Renal pelvis (tissue), 12 donors: ENCODE measurements at places on chromosomes 5 and 9. TPM values are rescaled to one million over a fixed set of nuclear protein-coding genes. Genes with fewer than 3 reads are reported as not detected.
A peak's percentile ranks its signal among the peaks of the same experiment; 100 is the strongest.

GRCh38 chr9:96721303-96721702, 56.6 kb downstream of the ZNF510 start:
- DNase-seq: no peak

GRCh38 chr9:4139196-4139595, 160.7 kb downstream of the GLIS3 start:
- DNase-seq: no peak

DNA sequence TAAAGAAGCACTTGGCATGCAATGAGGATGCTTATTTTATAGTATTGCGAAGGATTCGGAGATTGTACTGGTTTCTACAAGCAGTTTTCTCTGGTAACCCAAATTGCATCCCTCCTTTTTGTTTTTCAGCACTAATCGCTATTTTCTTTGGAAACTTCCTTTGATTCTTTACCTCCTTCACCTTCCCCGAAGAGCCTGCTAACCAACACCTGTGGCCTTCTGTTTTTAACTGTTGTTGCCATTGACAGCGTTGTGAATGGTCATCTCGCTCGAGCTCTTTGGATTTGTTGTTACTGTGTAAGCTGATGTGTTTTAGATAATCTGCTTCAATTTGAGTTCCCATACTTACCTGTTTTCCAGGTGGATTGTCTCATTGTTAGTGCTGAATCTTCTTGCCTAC, 1.1 kb downstream of the CNOT6 start:
- DNase-seq: no peak

CATSPER3 gene
- 1.8 TPM for polyA plus RNA-seq

BTNL3 gene
- polyA plus RNA-seq: 0.09 TPM

DNA sequence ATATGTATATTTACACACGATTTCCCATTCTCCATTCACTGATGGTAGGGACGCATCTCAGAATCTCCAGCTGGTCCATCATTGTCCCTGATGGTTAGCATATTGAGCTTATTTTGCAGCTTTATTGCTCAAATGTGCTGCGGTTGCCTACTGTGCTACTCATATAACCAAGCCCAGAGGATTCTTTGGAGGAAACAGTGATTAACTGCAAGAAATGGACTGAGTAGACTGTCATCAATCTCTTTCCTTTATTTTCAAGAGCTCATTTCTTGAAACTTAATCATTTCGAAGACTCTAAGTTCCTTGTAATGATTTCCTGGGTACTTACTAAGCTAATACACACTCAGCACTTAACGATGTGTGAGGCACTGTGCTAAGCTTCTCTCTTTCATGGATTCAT, 119.0 kb downstream of the MAT2B start:
- no peak for DNase-seq

- no peak for DNase-seq
These were observed 35.5 kb downstream of the TTC1 start for GRCh38 chr5:160044391-160044804.

GRCh38 chr5:73625944-73626811, at the start of gene ARHGEF28:
TSS of gene ARHGEF28 (plus strand) at chr5:73626196. CDS start at chr5:73684852, 58,656 bp downstream.
- peak; percentile 56 for DNase-seq

DNA sequence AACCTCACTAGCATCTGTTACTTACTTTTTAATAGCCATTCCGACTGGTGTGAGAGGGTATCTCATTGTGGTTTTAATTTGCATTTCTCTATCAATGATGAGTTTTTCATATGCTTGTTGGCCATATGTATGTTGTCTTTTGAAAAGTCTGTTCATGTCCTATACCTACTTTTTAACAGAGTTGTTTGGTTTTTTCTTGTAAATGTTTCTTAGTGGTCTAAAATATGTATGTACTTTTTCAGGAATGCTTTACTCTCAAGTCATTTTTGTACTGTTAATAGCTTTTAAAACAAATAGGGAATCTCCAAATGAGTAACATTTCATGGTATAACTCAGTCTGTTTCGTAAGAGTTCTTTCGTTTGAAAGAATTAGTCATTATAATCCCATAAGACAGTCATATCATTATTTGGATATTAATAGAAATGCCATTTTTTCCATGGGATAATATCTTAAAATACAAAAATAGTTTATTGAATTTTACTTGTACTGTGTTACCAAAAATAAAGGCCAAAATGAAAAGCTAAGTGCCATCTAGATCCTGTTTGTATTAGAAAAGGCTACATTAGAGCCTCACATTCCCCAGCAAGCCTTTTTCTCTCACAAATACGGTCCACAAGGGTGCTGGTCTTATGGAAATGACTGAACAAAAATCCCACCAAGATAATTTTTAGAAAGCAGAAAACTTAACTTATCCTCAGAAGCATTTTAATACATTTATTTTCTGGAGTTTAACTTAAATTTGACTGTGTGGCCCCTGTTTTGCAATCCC, 247.7 kb downstream of the PJA2 start:
- DNase-seq: no peak

DNA sequence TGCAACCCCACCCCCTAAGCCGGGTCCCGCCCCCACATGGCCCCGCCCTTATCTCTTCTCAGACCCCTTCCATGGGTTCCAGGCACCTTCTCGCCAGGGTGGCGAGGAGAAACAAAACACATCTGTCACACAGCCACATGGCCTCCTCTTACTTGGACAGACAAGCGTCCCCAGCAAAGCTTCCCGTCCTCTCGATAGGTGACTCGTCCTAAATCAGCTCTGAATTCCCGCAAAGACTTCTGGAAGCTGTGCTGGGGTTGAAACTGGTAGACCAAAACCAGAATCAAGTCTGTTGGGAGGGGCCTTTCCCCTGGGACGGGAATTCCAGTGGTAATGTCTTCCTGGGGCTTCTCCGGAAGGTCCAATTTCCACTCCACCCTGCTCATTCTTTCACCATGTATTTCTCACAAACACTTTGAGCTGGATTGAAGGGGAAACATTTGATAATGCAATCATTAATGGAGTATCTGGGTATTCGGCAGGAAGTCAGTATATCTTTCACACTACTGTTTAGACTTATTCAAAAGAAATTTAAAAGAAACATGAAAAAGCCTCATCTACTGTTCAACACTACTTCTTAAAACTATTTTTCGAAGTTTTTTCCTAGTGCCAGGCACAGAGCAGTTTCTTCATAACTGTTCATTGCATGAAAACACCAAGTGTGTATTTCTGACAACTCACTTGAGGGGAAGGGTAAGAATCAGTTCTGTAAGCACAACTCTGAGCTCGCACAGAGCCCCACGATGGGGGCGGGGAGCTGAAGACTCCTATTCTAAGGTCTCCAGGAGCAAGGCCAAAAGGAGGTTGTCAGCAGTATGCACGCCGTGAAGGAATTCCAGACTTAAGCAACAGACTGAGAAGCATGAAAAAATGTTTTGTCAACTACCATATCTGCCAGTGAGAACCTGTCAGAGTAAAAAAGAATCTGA, 644 bp upstream of the CTNNAL1 start:
- no peak for DNase-seq

- no peak for DNase-seq
These were observed 186.6 kb downstream of the HINT1 start for GRCh38 chr5:130978475-130978874.

DNA sequence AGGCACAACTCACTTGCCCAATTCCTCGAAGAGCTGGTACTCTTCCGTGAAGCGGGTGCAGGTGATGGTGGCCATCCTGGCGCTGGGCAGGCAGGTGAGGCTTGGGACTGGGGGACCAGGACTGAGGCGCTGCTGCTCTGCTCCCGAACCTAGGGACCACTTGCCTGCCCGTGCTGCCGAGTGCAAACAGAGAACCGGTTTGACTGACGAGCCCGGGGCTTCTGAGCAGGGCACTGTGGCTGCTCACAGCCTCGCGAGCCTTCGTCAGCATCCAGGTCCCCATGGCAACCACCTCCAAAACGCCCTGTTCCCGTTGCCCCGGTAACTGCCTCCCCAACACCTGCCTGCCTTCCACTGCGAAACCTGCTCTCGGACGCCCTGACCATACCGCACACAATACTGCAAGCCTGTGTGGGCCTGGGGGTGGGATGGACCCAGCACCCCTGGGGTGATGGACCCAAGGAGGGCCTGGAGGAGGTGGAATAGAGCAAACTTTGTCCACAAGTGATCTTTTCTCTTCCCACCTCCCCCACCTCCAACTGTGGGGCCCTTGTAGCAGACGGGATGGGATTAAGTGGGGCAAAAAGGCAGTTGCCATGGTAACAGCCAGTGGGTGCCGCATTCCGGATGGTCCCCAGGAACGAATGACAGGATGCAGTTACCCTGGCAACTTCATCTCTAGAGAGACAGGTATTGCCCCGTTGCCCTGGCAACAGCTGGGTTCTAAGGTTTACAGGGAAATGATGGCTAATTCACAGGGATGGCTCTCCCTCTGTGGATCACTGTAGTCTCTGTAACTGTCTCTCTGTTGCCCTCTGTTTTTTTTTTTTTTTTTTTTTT, at the start of gene CAMK2A:
TSS of gene CAMK2A (minus strand) at position 223 of the 840 bp plus-strand sequence. CDS start at position 75, 148 bp downstream.
- no peak for DNase-seq

- no peak for DNase-seq
These were observed 33.4 kb downstream of the WDR70 start for GRCh38 chr5:37412515-37412914.

DNA sequence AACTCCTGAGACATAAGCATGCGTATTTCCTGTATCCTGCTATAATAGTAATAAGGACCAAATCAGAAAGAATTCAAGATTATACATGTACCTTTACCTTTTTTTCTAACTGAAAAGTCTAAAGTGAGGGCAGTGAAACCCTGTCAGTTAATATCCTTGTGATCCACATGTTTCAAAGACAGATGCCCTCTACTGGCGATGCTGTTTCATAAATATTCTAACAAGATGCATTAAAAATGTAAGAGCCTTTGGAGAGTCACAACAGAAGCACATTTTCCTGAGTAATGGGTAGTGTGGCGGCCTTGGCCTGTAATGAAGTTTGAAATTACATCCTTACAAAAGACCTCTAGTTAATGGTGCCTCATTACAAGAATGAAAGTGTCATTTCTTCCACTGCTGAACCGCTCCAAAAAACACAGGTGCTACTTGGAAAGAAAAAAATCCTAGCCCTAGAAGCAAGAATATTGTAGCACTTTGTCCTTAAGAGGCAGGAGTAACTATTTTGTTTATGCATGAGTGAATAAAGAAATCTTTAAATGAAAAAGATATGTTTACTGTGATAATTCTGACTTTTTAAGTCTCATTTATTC, 232.6 kb downstream of the EPB41L4A start:
- no peak for DNase-seq

SPRY4 gene
- 29.4 TPM for polyA plus RNA-seq

DNA sequence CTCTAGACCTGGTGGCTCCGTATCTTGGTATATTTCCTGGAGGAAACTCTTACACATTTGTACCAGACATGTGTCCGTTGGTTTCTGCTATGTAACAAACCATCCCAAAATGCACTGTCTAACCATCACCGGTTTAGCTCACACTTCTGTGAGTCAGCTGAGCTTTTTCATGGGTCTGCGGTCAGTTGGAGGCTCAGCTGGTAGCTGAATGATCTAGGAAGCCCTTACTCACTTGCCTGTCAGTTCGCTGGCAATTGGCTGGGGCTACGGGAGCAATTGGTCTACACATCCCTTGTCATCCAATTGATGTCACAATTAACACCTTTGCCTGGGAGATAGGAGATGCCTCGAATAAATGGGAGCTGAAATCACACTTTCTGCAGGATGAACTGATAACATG, 11.6 kb upstream of the WHRN start:
- DNase-seq: no peak

DNA sequence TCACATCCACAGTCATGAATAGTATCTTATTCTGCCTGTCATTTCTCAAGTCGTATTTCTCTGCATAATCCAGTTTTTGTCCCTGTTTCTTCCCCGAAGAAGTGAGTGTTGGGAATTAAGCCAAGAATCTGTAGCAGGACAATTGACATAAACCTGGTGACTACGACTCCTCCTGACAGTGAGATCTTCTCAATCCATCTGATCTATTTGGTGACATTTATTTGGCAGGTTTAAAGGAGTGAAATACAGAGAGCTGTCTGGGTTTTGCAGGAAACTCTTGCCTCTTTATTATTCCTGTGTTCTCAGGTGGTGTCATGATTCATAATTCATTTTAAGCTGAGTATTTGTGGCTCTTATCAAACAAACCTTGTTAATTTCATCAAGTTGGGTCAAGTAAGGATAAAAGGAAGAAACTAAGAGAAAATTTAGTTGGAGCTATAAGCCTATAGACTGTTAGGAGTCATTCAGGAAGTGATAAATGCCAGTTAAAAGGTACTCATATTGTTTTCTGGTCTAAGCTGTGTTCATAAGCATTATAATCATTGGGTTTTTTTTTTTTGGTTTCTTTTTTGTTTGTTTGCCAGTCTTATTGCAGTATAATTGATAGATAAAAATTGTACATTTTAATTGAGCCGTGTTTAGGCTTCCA, 95.9 kb upstream of the PCSK1 start:
- DNase-seq: no peak

NEUROG1 gene
- not detected for polyA plus RNA-seq

UBTD2 gene
- 60.6 TPM for polyA plus RNA-seq

GRCh38 chr5:152403046-152403445, 2.0 kb downstream of the NMUR2 start:
- DNase-seq: no peak

CNTLN gene
- polyA plus RNA-seq: 11.8 TPM

DNA sequence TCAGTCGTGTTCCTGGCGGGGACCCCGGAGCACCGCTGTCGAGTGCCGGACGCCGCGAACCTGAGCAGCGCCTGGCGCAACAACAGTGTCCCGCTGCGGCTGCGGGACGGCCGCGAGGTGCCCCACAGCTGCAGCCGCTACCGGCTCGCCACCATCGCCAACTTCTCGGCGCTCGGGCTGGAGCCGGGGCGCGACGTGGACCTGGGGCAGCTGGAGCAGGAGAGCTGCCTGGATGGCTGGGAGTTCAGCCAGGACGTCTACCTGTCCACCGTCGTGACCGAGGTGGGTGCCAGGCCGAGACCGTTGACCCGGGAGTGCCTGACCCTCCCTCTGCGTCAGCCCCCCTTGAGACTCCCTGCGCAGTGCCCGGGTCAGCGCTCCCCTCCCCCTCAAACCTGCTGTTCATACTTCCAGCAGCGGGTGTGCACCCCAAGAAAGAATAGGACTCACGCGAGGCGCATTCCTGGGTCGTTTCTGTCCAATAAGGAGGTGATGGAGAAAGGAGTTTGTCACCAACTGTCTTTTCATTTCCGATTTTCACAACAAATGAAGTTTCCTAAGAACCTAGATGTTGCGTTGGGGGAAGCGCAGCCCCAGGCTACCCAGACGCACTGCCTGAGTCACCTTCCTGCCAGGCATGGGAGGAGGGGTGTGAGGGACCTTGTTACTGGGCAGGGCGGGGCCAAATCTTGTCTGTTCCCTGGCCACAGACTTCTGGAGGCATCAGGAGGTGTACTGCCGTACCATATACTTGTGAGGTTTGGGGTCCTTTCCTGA, 722 bp downstream of the SLC22A4 start:
- DNase-seq: no peak

DNA sequence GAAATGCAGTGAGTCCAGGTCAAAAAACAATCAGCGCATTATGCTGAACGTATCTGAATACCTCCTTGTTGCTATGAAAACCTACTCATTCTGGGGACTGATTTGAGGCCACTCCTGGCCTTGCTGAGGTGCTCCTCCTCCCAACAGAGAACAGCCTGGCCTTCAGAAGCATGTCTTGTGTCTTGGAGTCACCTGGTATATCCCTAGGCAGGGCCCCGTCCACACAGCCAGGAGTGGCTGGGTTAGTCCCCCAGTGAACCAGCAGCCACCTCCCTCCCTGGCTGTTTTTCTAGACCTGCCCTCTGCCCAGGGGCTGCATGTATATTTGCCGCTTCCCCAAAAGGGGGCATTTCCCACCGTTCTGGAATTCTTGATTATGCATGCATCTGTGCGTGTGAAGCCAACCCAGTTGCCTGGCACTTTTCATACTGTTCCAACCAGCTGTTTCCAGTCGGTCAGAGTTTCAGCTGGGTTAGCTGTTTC, 99.2 kb upstream of the SPATA31C2 start:
- peak; percentile 31 for DNase-seq

GRCh38 chr5:97838214-97838613, 655.2 kb upstream of the RIOK2 start:
- DNase-seq: no peak

OR1L4 gene
- not detected for polyA plus RNA-seq
